Activated CD4-positive, alpha-beta T cell treated with anti-CD3 and anti-CD28 coated beads, Interleukin-2, Interleukin-6, amounts not matched to agents 100 ng/mL and 50 ng/mL, durations not matched to agents 16 hours and 8 hours (primary cell): ENCODE measurements at places on chromosomes 12 and 14.

DNA sequence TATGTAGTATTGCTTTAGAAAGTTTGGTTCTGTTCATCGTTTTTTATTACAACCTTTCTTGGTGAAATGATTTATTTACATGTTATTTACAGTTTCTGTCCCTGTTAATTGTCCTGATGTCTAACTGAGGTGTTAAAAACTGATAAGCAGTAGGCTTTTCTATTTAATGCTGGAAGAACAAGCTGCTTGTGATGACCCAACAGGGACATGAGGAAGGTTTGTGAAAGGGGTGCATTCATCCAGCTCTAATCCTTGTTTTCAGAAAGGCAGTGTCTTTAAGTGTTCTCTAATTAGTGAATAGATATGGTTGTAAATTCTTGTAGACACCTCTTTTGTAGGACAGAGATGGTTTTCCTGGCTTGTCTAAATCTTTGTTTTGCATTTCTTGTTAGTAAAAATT, 191.4 kb downstream of the FOXA1 start:
- DNase-seq = no peak

DNA sequence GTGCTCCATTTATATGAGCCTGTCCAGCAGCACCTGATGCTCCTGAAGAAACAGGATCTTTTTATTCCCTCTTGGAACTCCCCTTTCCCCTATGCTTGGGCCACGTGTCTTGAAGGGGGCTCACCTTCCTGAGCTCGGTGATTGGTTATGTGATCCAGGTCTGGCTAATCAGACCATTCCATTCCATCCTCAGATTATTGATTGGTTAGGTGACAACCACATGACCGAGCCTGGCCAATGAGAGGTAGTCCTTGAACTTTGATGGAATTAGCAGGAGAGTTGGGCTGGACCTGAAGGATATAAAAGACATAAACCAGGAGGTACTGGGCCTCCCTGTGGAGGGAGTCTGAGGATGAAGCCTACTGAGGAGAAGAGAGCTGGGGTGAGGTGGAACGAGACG, 216.6 kb upstream of the LHX5 start:
- DNase-seq = no peak

DNA sequence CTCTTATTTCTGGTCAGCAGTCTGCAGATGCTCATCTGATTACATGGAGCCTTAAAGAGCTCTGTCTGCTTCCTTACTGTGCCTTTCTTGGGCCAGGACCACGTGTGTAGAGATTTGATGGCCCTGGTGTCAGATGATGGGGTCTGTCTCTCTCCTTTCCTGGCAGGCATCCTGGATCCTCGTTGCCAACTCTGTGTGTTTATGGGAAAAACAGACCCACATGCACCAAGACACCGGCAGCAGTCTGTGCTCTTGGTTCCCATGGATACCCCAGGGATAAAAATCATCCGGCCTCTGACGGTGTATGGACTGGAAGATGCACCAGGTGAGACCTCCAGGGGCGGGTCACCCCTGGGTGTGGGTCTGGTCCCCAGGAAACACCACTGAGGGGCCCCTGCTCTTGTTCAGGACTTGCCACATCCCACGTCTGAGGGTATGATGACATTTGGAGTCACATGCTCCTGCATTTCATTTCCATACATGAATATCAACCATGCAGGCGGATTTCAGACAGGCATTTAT, 18.5 kb upstream of the ALDH2 start:
- no peak for DNase-seq

DNA sequence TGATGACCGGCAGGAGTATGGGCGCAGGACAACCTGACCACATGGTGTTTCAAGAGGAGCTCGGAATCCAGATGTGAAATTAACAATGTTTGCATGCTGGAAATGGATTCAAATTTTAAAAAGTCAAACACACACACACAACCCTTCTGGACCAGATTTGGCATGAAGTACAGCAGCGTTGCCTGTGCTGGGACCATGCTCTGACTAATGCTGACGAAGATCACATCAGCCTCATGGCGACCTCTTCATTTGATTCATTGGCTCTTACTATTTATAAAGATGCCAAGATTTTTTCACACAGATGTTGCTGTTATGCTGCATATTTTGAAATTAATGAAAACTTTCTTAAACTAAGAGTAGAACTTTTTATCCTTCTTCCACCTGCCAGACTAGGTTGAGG, 926.6 kb upstream of the TMEM132C start:
- DNase-seq = no peak

- no peak for DNase-seq
Measured at GRCh38 chr12:41433460-41433859, 245.3 kb downstream of the PDZRN4 start.

- DNase-seq = no peak
Measured at GRCh38 chr12:65958456-65958855, 134.2 kb downstream of the HMGA2 start.

DNA sequence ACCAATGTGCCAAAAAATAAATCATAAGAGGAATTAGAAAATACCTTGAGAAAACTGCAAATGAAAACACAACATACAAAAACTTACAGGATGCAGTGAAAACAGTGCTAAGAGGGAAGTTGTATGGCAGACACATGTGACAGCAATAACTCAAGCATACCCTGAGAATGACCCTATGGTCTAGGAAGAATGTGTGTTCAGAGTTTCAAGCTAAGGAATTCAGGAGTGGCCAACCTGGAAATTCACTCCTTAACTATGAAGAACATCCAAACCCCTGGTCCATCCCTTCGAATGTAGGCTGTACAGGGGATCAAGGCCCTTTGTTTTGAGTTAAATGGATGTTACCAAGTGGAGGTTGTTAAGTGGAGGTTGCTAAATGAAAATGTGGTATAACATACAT, 16.7 kb upstream of the TTC9 start:
- no peak for DNase-seq

DNA sequence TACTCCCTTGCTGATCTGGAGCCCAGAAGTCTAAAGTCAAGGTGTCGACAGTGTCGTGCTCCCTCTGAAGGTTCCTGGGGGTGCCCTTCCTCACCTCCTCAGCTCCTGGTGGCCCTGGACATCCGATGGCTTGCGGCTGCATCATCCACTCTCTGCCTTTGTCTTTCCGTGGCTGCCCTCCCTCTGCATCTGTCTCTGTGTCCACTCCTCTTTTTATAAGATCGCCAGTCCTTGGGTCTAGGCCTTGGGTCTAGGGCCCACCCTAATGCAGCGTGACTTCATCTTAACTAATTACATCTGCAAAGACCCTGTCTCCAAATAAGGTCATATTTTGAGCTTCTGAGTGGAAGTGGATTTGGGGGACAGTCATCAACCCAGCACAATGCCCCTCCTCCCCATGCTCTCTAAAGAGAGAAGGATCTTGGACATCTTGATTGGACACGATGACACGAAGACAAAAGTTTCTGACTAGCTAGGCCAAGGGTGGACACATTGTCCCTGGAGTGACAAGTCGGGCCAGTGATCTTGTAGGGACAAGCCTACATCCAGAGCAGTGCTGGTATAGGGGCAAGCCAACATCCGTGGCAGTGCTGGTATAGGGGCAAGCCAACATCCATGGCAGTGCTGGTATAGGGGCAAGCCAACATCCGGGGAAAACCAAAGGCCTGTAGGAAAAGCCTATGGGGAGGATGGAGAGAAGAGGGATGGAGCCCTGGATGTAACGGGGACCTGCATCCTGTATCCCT, 93.9 kb upstream of the DIO3 start:
- no peak for DNase-seq

DNA sequence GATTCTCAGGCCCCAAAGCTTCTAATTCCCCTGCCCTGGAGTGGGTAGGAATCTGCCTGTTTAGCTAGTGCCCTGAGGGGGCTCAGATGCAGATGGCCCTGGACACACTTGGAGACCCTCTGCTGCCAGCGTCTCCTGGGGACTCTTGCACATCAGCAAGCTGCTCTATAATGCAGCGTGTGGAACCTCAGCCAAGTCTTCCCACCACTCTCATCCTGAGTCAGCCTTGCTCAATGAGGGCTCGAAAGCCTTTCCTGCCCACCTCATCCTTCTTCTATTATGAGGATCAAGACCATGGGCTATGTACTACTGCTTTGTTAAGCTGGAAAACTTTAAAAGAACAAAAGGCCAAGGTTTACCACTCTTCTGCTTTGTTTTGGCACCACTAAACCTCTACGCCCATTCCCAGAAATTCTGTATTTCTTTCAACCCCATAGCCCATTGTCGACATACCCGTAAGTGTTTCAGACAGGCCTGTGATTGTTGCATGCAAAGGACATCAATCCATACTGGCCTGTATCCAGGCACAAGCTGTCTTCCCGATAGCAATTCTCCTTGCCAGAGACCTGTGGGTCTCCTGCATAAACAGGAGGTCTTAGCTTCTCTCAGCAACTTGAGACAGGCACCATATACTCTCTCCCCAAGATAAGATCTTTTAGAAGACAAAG, 246.9 kb downstream of the DPF3 start:
- DNase-seq = no peak

GRCh38 chr12:49615725-49616124, 7.6 kb upstream of the PRPF40B start:
- DNase-seq = no peak

- DNase-seq = no peak
Measured at GRCh38 chr14:63436286-63437098, 106.7 kb downstream of the PPP2R5E start.

- DNase-seq = no peak
Measured at GRCh38 chr12:93714382-93714781, 37.2 kb downstream of the CRADD start.

GRCh38 chr12:30785630-30786029, 30.9 kb upstream of the CAPRIN2 start:
- no peak for DNase-seq

GRCh38 chr14:79597566-79597965, 613.7 kb downstream of the DIO2 start:
- DNase-seq = no peak

DNA sequence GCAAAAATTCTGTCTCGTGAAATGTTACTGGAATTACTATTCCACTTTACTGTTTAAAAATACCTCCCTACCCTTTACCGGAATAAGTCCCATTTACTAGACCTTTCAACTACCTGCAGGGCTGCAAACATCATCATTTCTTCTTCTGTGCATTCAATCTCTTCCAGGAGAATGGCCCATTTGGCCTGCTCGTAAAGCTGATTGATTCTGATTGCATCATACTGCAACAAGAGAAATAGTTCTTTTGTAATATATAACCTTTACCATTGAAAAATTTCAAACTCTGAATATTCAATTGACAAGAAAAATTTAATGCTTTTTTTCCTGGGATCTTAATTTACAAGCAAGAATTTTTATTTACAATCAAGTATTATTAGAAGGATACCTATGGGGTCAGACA, 72.4 kb downstream of the FERMT2 start:
- no peak for DNase-seq

DNA sequence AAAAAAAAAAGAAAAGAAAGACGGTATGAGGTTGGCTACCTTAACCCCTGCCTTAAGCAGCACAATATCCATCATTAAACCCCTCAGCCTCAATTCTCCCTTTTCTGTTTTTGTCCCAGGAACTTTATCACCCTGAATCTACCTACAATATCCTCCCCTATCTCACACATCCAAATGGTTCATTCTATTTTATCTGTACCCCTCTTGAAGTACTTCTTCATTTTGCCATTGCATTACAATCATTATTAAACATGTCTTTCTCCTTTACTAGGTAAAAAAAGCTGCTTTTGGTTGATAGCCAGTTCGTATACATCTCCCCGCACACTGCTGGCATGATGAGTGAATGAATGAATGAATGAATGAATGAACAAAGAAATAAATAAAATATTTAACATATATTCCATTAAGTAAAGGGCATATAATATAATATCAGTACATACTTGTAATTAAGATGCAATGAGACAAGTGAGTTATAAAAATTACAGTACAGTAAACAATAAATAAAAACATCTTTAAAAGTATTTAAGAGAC, 364 bp upstream of the GPR65 start:
- no peak for DNase-seq

DNA sequence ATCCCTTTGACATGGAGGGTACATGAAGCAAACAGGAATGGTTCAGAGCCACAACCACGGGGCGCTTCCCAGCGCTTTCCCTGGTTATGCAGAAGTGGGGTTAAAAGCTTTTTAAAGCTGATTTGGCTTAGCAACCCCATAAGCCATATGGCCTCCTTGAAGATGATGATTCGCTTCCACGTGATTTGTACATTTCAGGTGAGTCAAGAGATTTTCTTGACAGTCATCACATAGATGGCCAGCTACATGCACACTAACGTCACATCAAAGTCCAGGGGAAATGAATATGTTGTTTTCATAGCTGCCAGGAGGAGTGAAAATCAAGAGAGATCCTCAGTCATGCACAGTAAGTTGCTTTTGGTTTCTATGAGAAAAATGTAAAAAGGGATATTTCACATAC, 309.7 kb downstream of the TMEM132D start:
- no peak for DNase-seq

DNA sequence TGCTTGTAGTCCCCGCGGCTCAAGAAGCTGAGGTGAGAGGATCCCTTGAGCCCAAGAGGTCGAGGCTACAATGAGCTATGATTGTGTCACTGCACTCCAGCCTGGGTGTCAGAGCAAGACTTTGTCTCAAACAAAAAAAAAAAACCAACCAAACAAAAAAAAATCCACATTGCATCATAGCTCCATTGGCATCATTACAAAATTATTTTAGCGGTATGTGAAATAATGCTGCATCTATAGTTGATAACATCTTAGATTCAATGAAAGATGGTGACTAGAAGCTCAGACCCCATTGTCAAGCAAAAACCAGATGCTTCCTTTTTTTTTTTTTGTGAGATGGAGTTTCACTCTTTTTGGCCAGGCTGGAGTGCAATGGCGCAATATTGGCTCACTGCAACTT, 14.8 kb upstream of the PTHLH start:
- DNase-seq = no peak

DNA sequence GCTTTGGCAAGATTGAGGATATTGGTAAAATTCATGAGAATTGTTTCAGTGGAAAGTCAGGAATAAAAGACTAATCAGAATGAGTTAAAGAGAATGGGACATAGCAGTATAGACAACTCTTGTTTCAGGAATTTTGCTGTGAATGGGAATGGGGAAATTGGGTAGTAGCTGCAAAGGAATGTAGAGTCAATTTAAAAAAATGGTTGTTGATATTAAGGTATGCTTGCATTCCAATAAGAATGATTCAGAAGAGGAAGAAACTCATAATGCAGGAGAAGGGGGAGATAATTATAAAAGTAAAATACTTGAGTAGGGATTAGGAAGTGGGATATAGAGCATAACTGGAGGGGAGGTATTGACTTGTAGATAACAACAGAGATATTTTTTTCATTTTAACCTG, 40.7 kb downstream of the MNAT1 start:
- no peak for DNase-seq

DNA sequence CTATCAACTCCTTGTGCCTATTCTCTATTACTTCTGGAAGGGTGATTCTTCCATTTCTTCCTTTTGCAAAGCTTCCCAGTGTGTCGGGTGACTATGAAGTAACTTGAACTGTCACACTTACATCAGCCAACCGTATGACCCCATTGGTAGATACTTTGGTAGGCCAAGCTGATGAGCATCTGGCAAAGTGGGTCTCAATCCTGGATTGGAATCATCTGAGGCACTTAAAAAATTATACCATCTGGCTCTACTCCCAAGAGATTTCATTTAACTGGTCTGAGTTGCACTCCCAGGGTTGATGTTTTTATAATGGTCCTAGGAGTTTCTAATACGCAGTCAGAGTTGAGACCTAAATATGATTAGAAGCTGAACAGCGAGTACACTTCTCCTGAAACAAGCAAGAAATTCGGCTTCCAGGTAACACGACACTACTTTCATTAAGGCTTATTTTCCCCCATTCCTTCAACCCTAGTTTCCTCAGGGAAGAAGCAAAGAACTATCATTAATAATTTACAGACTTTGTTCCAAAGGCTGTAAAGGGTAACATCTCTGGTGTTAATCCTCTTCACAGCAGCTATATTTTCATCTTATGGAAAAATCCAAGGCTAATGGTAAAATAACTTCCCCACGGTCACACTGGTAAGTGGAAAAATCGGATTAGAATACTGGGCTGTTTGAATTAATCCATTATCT, 76.8 kb downstream of the PDE6H start:
- no peak for DNase-seq
